ENCODE measurements at places on chromosomes 13 and 19.

DNA sequence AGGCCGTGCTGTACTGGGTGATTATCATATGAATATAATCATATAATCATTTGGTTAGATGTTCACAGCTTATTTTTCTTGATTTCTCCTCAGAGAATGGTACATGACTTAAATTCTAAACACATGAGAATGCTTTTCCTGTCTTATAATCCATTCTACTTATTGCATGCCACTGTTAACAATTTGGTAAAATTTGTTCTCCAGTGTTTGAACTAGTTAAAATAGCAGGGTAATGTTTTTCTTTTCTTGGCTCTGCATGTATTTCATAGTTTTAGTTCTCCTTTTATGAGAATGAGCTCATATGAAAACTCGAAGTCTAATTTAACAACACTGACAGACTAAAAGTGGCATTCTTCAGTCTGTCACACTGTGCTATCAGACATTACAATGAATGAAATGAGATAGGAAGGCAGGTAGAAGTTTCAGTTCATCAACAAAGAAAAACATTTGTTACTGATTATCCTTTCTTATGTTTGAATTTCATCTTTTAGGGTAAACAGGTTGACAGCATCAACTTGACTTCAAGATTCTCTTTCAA lies 10.2 kb downstream of the SPRYD7 start:
- DNase-seq, result no peak

DNA sequence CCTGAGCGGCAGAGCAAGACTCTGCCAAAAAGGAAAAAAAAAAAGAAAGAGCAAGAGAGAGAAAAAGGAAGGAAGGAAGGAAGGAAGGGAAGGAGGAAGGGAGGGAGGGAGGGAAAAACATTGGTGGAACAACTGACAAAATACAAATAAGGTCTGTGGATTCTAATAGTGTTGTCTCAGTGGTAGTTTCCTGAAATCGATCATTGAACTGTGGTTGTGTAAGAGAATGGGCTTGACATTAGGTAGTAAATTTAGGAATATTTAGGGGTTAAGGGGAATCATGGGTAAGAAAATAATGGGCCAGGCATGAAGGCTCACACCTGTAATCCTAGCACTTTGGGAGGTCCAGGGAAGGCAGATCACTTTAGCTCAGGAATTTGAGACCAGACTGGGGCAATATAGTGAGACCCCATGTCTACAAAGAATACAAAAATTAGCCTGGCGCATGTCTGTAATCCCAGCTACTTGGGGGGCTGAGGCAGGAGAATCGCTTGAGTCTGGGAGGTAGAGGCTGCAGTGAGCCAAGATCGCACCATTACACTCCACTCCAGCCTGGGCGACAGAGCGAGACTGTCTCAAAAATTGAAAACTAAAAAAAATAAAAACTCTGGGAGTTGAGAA lies 14.5 kb downstream of the PHLDB3 start:
- no peak for DNase-seq

DNA sequence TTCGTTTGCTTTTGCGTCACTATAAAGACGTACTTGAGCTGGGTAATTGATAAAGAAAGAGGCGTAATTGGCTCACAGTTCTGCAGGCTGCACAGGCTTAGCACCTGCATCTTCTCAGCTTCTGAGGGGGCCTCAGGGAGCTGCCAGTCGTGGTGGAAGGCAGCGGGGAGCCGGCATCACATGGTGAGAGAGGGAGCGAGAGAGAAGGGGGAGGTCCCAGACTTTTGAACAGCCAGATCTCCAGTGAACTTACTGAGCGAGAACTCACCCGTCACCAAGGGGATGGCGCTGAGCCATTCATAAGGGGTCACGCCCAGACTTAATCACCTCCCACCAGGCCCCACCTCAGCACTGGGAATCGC lies 58.7 kb upstream of the F7 start:
- DNase-seq, result no peak

- no peak for DNase-seq
Observed at GRCh38 chr13:58884353-58885209, 1253.0 kb downstream of the PCDH17 start.

DNA sequence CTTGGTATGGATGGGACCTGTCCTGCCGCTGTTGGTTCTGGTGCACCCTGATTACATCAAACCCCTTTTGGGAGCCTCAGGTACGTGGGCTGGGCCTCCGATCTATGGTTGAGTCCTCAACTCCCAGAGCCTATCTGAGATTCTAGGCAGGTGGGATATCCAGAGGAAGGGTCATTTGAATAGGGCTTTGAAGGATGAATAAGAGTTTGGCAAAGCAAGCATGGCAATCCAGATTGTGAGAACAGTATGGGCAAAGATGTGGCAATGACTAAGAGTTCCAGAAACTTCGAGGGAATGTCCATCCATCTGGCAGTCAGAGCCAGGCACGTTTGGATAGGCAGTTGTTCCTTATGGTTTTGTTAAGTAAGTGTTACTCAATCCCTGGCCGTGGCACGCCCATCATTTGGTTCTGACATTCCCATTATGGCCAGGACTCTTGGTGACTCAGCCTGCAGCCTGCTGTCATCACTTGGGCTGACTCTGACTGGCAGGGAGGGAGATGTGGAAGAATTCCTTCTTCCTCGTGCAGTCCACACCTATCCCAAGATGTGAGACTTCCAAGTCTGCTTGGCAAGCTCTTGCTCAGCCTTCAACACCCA lies 21.5 kb downstream of the CYP4F22 start:
- no peak for DNase-seq

GRCh38 chr13:27151798-27152599 lies 19.6 kb downstream of the USP12 start:
- DNase-seq, result no peak

DNA sequence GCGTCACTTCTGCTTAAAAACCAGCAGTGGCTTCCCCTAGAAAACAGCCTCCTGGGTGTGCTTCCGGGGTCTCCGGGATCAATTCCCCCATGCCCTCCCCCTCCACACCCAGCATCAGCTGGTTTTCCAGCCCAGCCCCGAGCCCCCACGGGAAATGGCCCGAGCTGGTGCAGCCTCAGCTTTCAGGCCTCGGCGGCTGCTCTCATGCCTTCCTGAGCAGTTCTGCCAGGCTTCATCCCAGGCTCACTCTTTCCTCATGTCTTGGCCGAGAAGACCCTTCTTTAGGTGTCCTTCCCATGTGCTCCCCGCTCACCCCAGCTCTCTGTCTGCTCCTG lies 103.1 kb upstream of the RNF113B start:
- DNase-seq, result no peak

DNA sequence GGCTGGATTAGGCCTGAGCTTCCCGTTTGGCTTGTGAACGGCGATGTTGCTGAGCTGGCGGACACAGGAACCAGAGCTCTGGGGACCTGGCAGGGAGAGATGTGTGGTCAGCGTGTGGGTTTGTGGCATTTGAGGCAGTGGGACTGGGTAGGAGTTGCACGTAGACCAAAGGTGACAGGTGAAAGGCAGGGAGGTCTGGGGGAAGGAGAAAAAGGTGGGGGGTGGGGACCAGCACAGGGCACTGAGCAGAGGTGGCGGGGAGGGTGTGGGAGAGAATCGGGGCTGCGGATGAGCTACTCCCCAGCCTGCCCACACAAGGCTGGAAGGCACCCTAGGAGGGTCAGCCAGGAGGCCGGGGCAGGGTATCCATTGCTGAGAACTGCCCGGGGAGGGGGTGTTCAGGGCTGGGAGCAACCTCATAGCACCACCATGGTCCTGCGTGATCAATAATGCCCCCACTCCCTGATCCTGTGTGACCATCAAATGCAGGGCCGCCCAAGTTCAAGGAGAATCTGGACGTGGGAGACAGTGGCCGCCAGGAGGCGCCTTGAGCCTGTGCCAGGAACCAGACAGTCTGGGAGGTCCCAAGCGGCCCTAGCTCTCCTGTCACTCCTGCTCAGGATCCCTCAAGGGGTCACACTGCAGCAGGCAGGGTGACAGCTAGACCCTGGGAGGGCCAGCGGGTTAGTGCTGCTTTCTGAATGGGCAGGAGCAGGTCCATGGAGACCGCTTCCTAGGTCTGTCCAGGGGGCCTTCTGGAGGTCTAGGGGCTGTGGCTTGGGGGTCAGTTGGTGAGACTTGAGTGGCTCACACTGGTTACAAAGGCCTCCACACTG lies 12.8 kb upstream of the SELENOW start:
- DNase-seq, result peak; percentile 14

DNA sequence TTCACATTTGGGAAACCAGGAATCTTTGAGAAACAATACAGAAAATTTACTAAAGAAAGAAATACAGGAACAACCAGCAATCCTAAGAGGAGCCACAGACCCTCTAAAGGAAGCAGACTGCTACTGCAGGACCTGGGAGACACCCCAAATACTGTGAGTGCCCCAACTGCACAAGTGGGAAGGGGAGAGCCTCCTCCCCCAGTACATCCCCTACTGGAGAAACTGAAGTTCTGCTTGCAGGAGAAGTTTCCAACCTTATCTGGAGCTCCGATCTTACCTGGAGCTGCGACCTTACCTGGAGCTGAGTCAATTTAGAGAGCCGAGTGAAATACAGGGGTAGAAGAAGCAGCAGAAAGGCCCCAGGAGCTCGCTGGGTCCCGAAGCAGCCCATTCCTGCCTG lies 236.4 kb upstream of the SPRY2 start:
- no peak for DNase-seq

DNA sequence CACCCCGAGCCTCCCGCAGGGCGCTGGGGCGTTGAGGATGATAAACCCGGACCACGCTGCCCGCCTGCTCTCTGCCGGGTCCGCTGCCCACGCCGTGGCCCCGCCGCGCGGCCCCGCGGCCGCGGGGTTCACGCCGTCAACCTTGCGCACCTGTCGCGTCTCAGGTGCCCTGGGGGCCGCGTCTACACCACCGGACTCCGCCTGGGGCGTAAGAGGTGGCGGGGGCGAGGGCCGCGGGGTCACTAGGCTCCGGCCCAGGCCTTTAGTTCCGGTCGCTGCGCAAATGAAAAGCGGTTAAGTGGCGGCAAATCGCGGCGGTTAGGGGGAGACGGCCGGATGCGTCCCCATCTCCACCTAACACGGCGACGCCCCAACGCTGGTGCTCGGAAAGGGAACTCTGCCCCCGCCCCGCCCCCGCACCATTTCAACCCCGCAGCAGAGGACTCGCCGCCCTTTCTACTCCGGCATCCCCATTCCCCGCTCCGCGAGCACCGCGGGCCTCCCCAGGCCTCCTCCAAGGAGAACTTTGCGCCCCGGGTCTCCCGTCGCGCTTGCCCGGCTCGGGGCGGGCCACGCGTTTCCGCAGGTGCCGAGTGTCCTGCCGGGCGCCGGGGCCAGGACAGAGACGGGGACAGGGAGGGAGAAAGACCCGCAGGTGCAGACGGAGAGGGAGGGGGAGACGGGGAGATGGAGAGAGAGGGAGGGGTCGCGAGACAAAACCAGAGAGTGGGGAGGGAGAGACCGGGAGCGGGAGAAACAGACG lies 4.3 kb downstream of the ONECUT3 start:
- no peak for DNase-seq

- no peak for DNase-seq
Observed at GRCh38 chr13:45257638-45258333, 56.9 kb upstream of the KCTD4 start.

GRCh38 chr13:77337159-77337558 lies 10.3 kb upstream of the MYCBP2 start:
- DNase-seq, result no peak
